ENCODE measurements at places on chromosomes 7 and 10.

GRCh38 chr10:123147635-123148413 lies at the start of gene HMX2:
Gene HMX2, plus strand, starts transcription at chr10:123148136. Its CDS starts 243 bp downstream, at chr10:123148379.
- DNase-seq: peak; percentile 72

- no peak for DNase-seq
These were observed 181.1 kb downstream of the PRKG1 start for GRCh38 chr10:51255381-51255780.

GRCh38 chr7:124662937-124663336 lies 102.7 kb downstream of the GPR37 start:
- DNase-seq: no peak

- no peak for DNase-seq
These were observed 34.2 kb downstream of the ITGB1 start for GRCh38 chr10:32923849-32924248.

DNA sequence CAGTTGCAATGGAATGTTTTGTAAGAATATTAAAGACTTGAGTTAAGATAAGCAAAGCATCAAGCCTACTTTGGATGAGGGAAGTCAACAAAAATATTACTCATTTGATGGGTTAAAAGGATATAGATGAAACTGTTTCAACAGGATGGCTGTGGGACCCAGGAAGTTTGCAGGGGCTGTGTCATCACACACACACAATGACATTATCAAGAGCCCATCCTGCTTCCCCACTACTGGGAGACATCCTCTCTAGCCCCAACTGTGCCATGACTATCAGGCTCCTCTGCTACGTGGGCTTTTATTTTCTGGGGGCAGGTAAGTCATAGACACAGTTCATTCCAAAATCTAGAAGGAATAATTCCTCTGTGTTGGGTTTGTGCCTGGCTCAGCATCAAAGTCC lies 78.8 kb upstream of the PRSS1 start:
- DNase-seq: no peak

DNA sequence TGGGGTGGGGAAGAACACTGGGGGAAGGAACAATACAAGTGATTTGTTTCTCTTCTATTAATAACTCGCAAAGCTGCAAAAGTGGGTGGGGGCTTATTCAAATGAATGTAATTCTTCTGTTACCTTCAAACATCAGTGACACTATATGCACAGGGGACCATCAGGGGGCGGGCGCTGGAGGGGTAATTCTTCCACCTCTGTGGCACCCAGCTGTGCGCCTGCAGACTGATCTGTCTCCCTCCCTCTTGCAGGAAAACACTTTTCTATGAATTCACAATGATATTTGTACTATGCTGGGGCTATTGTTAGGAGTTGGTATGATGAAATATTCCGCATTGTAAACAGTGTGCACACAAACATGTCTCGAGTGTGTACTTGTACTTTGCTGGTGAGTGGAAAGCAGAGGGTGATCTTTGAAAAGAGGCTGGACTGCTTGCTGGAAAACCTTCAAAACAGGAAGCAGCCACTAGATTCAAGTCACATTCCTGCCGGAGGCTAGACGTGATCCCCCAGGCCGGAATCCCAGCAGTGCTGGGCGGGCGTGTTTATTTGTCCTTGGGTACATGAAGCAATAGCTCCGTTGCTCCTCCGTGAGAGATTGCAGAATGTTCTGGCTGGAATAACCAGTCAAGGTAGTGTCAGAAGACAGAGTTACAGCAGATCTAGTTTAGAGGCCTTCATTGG lies 15.8 kb upstream of the BNIP3 start:
- no peak for DNase-seq

DNA sequence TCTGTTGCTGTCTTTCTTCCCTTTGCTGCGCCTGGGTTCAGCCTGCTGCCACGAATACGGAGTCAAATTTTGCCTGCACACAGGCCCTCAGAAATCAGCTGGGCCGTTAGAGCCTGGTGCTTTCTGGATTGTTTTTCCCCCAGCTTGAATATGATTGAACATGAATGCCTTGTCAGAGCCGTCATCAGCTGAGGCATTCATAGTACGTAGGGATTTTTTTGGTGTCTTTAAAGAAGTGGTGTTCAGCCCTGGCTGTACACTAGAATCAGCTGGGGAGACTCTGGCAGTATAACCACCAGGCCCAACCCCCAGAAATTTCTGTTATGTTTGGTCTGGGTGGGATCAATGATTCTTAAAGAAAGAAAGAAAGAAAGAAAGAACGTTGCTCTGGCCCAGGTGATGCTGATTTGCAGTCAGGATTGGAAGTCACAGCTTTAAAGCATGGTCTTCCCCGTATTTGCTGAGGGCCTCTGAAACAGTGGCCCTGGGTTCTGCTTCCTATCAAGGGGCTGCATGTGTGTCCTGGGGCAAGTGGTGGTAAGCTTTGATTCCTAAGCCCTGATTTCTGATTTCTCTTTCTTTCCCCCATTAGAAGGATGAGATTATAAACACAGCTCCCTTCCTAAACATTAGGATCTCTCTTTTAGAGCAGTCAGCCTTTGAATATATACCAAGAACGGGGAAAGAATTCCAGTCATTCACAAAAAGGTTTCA lies 24.7 kb downstream of the NUB1 start:
- DNase-seq: no peak

DNA sequence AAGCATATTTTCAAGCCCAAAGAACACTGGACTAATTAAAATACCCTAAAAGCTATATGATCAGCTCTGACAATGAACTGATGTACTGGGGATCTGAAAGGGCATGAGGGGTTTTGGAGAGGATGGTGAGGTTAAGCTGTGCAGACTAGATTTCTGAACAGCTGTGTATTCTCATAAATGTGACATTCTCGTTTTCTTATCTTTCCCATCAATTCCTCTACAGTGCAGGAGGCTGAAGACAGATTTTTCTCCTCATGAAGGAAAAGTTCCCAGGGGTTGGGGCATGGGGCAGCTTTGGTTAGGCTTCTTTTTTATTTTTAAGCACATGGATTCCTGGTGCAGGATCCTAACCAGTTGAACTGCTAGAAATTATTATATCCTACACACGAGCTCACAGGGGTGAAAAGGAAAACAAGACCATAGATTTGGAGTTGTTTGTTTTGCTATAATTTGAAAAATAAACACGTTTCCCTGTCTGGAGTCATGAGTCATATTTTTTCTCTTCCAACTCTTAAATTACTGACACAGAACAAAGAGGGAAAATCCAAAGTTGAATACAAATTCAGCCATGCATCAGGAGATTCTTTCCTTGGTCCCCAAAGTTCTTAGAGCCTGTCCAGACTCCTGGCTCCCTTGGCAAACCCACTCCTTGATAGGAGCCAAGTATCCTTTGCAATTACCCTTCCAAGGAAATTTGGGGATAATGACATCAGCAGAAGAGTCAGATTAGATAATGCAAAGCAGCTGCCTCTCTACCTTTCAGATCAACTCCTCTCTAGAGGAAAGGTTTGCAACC lies 147.7 kb upstream of the NPVF start:
- no peak for DNase-seq

DNA sequence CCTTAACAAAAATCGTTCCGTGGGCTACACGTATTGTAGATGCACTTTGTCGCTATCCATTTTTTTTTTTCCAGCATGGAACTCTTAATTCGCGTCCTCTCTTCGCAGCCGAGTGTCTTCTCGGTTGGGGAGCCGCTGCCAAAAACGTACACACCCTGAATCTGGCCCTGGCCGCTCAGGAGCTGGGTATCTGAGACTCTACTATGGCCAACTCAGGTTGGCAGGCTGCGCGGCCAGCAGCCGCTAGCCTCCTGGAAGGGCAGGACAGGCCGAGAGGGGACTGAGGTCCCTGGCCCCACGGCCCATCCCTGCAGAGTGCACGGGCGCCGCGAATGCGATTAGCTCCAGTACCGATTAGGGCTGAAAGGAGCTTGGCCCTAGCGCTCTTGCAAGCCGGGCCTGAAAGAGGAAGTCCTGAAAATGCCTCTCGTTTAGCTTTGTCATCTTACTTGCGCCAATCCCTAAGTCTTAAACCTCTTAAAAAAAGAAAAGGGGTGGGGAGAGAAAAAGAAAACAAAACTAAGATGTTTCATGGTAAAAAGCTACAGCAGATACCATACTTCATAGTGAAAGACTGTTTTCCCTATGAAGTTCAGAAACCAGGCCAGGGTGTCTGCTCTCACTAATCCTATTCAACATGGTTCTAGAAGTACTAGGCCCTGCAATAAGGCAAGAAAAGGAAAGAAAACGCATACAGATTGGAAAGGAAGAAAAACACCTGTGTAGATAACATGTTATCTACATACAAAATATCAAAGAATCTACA lies 113.2 kb upstream of the RHEB start:
- no peak for DNase-seq

- no peak for DNase-seq
These were observed 21.0 kb downstream of the EPHB4 start for GRCh38 chr7:100806276-100806675.

DNA sequence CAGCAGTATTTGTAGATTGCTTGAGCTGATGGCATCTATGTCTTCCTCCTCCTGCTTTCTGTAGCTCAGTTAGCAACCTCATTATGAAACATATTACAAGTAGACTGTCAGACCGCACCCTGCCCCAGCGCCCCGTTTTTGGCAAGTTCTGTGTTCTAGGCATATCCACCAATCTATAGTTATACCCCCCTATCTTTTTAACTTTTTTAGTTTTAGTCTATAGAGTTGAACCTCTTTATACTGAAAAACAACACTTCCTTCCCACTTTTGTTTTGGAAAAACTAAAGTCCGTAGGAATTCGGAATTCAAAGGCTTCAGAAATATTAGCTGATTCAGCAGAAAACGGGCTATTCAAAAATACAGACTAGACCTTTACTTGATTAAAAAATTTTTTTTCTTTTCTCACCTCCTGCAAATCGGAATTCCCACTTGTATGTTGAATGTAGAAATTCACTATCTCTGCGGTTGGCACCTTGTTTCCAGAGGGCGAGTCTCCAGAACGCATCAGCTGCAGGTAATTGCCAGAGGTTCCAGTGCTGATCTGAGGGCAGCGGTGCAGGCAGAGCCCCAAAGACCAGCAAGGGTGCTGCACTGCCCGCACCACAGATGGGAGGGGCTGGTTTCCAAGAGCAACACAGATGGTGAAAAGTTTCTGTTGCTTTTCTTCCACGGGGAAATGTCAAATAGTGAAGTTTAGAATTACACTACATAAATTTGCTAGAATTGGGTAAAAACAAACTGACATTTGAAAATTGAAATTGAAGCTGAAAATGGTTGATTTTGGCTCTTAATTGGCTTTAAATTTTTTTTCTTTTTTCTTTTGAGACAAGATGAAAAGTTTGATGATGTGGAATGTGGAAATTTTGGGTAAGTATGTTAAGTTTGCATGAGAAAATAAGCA lies 2.2 kb upstream of the FZD8 start:
- no peak for DNase-seq

DNA sequence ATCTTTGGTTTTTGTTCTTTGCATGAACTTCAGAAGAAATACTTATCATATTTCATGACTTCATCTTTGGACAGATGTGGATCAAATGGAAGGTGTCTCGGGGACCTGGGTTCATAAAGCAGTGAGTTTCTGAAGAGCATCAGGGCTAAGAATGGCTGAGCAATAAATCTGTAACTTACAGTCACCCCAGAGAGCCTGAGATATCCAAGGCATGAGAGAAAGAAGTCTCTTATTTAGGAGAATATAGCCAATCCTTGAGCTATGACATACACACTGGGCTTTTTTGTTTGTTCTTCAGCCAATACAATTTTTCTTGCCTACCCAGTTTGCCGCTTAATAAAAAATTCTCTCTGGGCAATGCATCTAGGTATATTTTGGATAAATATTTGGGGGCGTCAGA lies 252.6 kb upstream of the INHBA start:
- no peak for DNase-seq

Measured in chondrocyte (in vitro differentiated cells).